Upper lobe of right lung (tissue), 1 donor: ENCODE measurements at places on chromosomes 3 and 15. TPM values are rescaled to one million over a fixed set of nuclear protein-coding genes. Genes with fewer than 3 reads are reported as not detected.
A peak's percentile ranks its signal among the peaks of the same experiment; 100 is the strongest.

ACVR2B gene
- total RNA-seq = 6.6 TPM

RBMS3 gene
- 85.9 TPM for total RNA-seq

TMC3 gene
- total RNA-seq = not detected

FAM174B gene
- total RNA-seq = 62.9 TPM

UBXN7 gene
- total RNA-seq = 54.0 TPM

PAQR5 gene
- 37.9 TPM for total RNA-seq

NKIRAS1 gene
- total RNA-seq = 8.4 TPM

GALNT15 gene
- total RNA-seq = 10.3 TPM

SLC22A14 gene
- 0.20 TPM for total RNA-seq

TMEM212 gene
- not detected for total RNA-seq

CPLX3 gene
- total RNA-seq = not detected

GRCh38 chr3:51751287-51751686 lies 27.8 kb downstream of the IQCF6 start:
- DNase-seq = no peak

GRCh38 chr3:149713730-149714654 lies 38.3 kb downstream of the COMMD2 start:
- no peak for DNase-seq

- DNase-seq = no peak
Measured at GRCh38 chr15:52021892-52022540, 3.0 kb downstream of the MAPK6 start.

DNA sequence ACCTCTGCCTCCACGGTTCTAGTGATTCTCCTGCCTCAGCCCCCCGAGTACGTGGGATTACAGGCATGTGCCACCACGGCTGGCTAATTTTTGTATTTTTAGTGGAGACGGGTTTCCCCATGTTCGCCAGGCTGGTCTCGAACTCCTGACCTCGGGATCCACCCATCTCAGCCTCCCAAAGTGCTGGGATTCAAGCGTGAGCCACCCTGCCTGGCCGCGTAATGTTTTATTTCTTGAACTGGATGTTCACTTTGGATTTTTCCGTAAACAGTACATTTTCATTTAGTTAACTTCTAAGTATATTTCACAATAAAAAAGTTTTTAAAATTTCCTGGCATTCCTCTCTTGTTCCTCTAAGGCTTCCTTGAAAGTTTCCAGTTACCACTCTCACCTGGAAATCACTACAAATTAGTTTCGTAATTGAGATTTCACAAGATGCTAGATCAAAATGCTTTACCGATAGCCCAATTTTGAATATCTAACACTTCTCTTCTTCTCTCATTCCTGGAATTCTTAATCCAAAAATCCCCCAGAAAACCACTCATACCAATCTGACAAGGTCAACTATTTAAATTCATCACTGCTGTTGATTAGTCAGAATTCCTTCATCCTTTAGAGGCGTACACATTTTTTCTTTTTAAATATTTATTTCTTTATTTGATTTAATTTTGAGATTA lies 44.7 kb upstream of the INO80 start:
- peak; percentile 67 for DNase-seq

GRCh38 chr15:71565006-71565405 lies 245.3 kb upstream of the NR2E3 start:
- no peak for DNase-seq

- DNase-seq = no peak
Measured at GRCh38 chr3:183898028-183898431, 13.3 kb upstream of the PARL start.

- DNase-seq = no peak
Measured at GRCh38 chr3:41018855-41019254, 180.4 kb upstream of the CTNNB1 start.

DNA sequence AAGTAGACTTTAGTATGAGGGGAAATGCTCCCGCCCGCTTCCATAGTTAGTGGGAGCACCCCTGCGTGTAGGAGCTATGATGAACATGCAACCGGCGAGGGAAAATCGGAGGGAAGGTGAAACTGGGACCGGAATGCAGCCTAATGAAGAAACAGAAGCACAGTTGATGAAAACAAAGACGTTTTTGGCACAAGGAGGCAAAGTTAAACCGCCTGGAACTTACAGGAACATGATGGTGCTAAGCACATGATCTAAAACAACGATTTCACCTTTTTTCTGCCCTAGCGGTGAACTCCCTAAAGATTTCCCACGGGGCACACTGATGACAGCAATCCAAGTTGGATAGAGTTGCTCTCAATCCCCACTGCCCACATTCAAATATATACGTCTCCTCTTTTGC lies 49.4 kb upstream of the SPATA12 start:
- no peak for DNase-seq

- DNase-seq = no peak
Measured at GRCh38 chr3:13451301-13451673, 28.8 kb upstream of the HDAC11 start.

DNA sequence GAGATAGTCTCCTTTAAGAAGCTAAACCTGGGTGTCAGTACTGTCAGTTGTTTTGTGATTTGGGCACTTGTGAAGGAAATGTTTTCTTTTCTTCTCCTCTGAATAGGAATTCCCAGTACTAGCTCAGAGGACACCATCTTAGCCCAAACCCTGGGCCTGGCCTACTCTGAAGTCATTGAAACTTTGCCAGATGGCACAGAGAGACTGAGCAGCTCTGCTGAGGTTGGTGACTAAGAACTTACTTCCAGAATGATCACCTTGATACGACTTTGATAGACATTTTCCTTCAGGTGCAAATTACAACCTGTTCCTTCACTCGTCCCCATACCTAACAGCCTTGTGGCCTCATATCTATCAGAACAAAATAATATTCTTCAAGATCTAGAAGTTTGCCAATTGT lies 100.2 kb downstream of the LARS2 start:
- DNase-seq = no peak

- DNase-seq = no peak
Measured at GRCh38 chr15:85785887-85786780, 8.6 kb downstream of the KLHL25 start.

DNA sequence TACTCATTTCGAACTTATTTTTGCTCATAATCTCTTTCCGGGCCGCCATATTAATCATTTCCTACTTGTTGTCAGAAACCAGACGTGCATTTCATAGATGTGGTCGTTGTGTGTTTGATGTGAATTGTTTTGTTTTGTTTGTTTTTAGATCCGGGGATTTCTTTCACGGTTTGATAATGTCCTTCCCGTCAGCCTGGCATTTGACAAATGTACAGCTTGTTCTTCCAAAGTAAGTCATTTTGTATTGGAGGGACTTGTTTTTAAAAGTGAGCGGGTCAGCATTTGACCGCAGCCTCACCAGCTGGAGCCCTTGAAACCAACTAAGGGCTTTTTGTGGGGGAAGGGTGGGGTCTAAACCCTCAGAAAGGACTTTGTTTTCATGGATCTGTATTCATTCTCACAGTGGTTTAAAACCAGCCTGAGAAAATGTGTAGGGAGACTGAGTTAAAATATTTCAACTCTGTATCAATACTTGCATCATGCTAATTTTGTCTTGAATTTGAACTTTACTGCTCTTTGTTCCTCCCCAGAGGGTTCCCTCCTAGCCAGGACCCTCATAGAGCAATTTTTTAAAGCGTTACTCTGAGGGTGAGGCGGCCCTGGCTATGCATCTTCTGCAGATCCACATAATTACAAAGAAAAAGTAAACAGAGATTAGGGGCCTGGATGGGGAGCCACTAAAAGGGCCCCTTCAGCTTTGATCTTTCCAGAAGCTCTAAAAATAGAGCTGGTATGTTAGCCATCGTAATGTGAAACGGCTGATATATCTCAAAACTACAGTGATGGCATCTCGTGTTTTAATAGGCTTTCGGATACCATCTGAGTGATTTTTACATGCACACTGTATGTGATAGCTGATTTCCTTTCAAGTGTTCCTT lies 107.9 kb downstream of the ATG7 start:
- no peak for DNase-seq

GRCh38 chr15:82828075-82828474 lies 18.6 kb downstream of the WHAMM start:
- DNase-seq = no peak

- DNase-seq = no peak
Measured at GRCh38 chr3:186315581-186316354, 46.3 kb downstream of the DGKG start.

- DNase-seq = no peak
Measured at GRCh38 chr3:36714343-36715086, 49.8 kb downstream of the DCLK3 start.

- DNase-seq = peak; percentile 78
Measured at GRCh38 chr15:62391641-62392262, 226.7 kb upstream of the C2CD4B start.

- no peak for DNase-seq
Measured at GRCh38 chr3:64063207-64063982, 40.1 kb upstream of the PSMD6 start.

GRCh38 chr15:78992416-78993256 lies 47.8 kb upstream of the CTSH start:
- DNase-seq = no peak
